T-cell (primary cell): ENCODE measurements at places on chromosomes 2 and 18. TPM values are rescaled to one million over a fixed set of nuclear protein-coding genes. Genes with fewer than 3 reads are reported as not detected.

GRCh38 chr2:235903782-235904584, 264.2 kb downstream of the GBX2 start:
- DNase-seq: no peak

GRCh38 chr2:231689124-231689893, 19.0 kb upstream of the PTMA start:
- no peak for DNase-seq

DNA sequence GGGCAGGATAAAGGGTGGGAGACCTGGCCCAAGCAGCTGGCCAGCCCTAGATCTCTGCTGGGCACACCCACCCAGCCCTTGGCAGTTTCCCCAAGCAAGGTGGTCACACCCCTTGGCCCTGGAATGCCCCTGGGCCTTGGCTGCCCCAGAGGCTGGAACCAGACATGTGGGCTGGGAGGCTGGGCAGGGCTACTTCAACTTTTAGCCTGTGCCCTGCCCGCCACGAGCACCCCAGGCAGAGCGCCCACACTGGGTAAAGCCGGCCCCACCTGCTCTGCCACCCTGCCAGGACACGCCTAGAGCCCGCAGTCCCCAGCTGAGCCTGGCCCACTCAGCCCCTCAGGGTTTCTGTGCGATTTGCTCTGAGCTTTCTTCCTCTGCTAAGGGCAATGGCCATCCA, 119.7 kb upstream of the SMAD2 start:
- no peak for DNase-seq

DNA sequence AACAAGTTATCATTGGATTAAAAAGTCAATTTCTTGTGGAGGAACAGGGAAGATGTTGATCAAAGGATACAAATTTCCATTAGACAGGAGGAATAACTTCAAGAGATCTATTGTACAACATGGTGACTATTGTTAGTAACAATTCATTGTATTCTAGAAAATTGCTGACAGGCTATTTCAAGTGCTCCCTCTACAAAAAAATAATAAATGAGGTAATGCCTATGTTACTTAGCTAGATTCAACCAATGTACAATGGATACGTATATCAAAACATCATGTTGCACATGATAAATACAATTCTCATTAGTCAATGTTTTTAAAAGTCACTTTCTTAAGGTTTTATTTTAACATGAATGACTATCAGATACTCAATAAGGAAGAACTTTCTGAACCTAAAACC, 33.5 kb downstream of the TFCP2L1 start:
- no peak for DNase-seq

DNA sequence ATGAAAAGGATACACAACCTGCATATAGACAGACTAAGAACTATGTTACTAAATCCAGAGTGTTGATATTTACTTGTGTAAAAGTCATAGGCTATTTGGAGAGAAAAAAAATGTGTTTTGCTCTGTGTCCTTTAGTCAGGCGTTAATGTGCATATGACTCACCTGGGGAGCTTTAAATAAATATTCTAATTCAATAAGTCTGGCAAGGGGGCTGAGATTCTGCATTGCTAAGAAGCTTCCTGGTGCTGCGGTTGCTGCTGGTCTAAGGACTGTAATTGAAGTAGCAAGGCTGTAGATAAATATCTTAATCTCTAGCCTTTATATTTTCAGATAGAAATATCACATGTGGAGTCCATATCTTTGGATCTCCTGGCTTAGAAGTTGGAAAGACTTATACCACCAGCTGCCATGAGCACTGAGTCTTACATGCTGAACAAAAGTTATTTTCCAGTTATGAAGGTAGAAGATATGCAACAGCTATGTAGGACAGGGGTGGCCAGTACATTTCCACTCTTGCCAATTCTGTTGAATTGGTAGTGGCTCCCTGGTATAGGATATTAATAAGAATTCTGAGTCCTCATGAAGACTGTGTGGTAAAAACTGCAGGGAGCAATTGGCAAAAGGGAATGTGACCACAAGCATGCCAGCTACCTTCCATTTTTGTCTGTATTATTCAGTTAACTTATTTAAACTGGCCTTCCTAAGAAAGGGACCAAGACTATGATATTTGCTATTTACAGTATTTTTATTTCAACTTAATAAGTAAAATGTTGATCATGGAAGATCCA, 4.8 kb downstream of the SPAG16 start:
- DNase-seq: no peak

GRCh38 chr2:109211315-109211714, 82.3 kb downstream of the SH3RF3 start:
- DNase-seq: no peak

GRCh38 chr2:74887960-74888700, 54.2 kb downstream of the HK2 start:
- no peak for DNase-seq

DNA sequence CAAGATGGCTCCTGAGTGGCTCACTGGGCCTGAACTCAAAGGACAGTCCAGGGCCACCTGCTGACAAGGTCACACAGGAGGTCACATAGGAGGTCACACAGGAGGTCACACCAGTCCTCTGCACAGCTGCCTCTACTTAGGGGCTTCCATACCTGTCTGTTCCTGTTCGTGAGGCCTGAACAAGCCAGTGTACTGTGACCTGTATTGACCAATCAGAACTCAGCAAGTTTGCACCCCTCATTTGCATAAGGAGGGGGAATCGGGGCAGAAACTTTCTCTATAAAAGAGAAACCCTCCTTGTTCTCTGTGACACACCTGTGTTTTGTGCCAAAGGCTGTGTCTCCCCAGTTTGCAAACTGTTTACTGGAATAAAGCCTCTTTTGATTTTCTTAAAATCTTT, 478.9 kb downstream of the EIPR1 start:
- DNase-seq: no peak

- no peak for DNase-seq
These were observed 279.8 kb downstream of the ZNF385B start for GRCh38 chr2:179581605-179582004.

- DNase-seq: no peak
These were observed 20.6 kb upstream of the NDUFV2 start for GRCh38 chr18:9081940-9082339.

- no peak for DNase-seq
These were observed 123.1 kb upstream of the CAB39 start for GRCh38 chr2:230589497-230590015.

DNA sequence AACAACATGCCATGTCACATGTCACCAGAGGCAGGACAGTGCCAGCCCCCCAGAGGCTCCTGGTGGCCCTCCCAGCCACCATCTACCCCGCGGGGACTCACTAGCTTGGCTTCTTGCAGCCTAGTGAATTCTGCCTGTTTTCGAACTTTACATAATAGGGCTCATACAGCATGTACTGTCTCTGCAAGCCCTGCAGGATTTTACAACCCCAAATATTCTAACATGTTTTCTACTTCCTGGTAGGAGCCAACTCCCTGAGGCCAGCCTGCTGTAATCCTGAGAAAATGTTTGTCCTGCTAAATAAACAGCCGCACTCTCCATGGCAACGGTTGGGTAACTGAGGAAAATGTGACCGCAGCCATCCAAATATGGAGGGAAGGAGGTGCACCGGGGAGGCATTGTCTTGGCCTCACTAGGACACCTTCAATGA, 2.7 kb downstream of the PER2 start:
- DNase-seq: no peak

DNA sequence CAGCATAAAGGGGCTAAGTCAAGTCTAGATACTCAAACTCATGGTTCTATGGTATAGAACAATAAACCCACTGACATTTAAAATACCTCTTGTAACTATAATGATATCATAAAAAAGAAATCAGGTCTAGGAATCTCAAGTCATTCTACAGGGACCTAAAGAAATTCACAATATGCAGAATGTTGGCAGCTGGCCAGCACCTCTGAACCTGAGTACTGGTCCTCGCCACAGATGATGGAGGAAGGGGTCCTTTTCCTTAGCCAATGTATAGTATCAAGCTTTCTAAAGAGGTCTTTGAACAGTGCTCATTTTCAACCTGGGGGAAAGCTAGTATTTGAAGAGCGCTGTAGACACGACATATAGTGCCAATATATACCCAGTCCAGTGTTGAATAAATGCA, 108.4 kb upstream of the ITGB6 start:
- DNase-seq: no peak

GRCh38 chr2:28747714-28748113, 3.9 kb upstream of the PPP1CB start:
- no peak for DNase-seq

GRCh38 chr2:232869138-232870017, 686 bp upstream of the SNORC start:
- no peak for DNase-seq

GRCh38 chr2:203678971-203679370, 27.5 kb upstream of the CD28 start:
- no peak for DNase-seq

- DNase-seq: no peak
These were observed 289.8 kb downstream of the RAD51AP2 start for GRCh38 chr2:17228461-17228860.

- DNase-seq: no peak
These were observed 243.4 kb upstream of the ID2 start for GRCh38 chr2:8438476-8438875.

DNA sequence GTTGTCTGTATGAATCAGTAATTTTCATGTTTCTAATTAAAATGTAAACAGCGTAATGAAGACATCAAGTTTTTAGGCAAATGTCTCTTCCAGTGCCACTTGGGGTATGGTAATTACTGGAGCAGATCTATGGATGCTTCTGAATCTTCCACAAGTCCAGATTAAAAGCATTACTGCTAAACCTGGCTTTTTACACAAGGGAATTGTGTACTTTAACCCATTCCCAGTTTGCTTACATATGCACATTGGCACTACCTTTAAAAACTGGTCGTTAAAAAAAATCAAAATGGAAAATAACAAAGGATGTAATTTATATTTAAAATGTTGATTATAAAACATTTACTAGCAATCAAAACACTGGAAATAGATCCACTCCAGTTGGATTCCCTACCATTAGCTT, 19.7 kb downstream of the FIGN start:
- DNase-seq: no peak

- DNase-seq: no peak
These were observed 2.0 kb upstream of the CYP26B1 start for GRCh38 chr2:72149556-72150156.

DNA sequence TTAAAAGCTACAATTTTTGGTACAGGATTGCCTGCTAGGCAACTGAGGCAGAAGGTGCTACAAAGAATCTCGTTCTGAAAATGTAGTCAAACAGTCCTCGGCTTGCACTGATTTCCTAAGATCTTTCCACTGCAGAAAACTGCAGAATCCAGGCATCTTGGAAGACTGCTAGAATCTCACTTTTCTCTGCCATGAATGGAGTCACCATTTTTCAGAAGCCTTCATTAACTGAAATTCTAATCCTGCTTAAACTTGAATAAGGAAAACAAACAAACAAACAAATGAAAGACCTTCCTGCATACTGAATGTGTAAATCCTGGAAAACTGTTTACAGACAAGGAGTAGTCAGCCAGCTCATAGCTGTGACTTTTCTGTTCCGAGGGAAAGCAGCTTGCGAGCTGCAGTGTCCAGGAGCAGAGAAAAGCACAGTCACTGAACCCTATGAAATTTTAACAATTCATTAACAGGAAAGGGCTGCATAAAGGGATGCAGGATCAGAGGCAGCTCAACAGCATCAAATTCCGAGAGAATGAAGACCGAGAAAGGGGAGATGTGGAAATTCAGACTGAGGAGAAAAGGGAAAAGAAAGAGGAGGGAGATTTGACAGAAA, 210.5 kb upstream of the PIK3C3 start:
- no peak for DNase-seq

DNA sequence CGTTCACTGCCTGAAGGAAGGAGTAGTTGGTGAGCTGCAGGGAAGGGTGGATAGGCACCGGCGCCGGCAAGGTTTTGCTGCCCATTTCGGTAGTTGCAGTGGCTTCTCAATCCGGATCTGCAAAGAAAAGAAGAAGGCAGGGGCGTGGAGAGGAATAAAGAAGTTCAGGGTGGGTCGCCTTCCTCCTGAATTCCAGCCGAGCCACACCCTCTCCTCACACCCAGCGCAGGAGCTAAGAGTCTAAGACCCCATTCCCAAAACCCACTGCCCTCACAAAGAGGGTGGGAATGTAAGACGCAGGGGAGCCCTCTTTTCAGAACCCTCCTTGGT, 4.7 kb downstream of the OSR1 start:
- no peak for DNase-seq

Gene MREG
- total RNA-seq: 6.3 TPM

Gene NAT8
- total RNA-seq: not detected

Gene FRZB
- total RNA-seq: not detected

Gene TMEFF2
- not detected for total RNA-seq

Gene AGPS
- 26.1 TPM for total RNA-seq

Gene AMER3
- total RNA-seq: not detected

Gene CGREF1
- 0.21 TPM for total RNA-seq

Gene MC2R
- not detected for total RNA-seq

Gene KCNE4
- total RNA-seq: not detected

Gene CCBE1
- total RNA-seq: 0.32 TPM

Gene C2orf80
- total RNA-seq: not detected

Gene ASB18
- not detected for total RNA-seq

Gene C1D
- total RNA-seq: 13.5 TPM

Gene TRIB2
- 131 TPM for total RNA-seq

Gene CDK15
- not detected for total RNA-seq

Gene ROCK2
- 18.6 TPM for total RNA-seq

Gene COL3A1
- not detected for total RNA-seq

Gene SERPINB7
- not detected for total RNA-seq

Gene YES1
- 13.3 TPM for total RNA-seq
